CD4-positive, alpha-beta T cell treated with Interleukin-4 for 1 hour (primary cell): ENCODE measurements at places on chromosomes 5 and 9.

- no peak for DNase-seq
These were observed 5.4 kb downstream of the SYK start for GRCh38 chr9:90807006-90807405.

- no peak for DNase-seq
These were observed 50.9 kb upstream of the SUSD3 start for GRCh38 chr9:93007529-93008058.

GRCh38 chr5:132754947-132755346 is 7.7 kb downstream of the CCNI2 start:
- DNase-seq = no peak

- peak; percentile 66 for DNase-seq
These were observed 198.8 kb downstream of the AUH start for GRCh38 chr9:91162784-91163443.

DNA sequence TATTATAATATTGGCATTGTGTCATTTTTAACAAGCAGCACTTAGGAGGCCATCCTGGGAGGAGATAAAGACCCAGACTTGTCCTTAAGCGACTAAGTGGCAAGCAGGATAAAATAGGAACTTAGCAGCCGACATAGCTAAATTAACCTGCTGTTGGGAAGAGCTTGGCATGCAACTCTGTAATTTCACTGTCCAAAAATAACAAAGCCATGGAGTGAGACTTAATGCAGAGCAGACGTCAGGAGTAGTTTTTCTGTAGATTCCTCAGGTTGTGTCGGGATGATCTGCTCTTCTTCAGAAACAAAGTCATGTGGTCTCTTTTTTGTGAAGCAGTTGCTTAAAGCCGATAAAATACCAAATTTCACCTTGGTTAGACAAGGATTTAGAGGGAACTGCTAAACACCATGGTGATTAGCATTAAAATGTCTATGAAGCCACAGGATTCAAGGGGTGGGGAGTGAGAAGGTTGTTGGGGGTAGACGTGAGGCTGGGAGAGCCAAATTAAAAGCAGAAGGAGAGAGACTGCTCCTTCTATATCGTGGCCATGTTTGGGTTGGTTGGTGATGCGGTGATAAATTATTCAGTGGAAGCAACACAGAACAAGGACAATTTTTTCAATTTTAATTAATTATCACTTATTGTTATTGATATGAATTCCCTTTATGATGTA is 303.0 kb downstream of the CSNK1G3 start:
- no peak for DNase-seq

GRCh38 chr9:115006660-115007059 is 76.3 kb upstream of the TNFSF8 start:
- no peak for DNase-seq

DNA sequence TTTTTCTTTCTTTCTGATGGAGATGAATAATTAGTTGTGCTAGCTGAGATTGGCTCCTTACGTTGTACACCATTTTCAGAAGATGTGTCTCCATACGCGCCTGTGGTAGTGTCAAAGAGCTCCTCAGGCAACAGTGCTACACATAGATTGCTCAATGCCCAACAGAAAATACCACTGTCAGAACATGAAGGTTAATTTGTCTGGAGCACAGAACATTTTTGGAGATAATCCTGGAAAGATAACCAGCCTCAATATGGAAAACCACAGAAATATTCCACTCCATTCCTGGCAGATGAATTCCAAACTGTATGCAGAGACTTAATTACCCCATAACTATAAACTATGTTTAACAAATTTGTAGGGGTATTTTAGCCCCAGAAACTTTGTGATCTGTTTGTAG is 233.6 kb downstream of the MARCHF11 start:
- no peak for DNase-seq

DNA sequence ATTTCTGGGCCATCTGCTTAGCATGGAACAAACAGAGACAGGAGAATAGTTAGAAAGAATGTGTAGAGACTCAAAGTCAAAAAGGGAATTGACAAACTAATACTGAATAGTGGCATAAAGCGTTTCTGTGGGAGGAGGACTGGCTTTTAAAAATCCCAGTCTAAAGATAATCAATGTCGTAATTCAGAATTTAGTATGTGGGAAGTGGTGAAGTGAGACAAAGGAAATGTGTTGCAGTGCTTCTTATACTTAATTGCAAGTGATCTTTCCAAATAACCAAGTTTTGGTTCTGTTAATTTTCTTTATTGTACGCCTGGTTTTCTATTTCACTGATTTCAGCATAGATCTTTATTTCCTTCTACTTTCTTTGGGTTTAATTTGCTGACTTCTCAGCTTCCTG is 133.2 kb downstream of the ENTREP1 start:
- no peak for DNase-seq

DNA sequence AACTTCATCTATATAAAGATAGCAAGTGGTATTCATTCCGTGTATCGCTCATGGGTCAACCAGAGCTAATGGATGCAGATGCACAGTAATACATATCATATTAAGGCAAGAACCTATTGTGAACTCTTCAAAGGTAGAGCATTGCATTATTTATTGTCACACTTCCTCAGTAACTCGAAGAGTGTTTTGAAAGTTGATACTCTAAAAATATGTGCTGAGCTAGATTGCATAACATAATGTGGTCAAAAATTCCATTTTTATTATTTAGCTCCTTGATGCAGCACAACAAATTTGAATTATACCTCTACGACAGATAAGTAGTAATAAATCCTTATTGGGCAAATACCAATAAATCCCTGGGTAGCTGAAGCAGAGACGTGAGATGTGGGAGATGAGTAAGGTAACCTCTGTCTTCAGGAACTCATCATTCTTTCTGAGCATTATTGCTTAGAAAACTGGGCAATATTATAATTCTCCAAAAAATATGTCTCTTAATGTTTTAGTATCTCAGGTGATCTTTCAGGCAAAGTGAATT is 70.3 kb downstream of the CDH18 start:
- no peak for DNase-seq

- no peak for DNase-seq
These were observed 198.8 kb downstream of the NR3C1 start for GRCh38 chr5:143204474-143205246.

- DNase-seq = no peak
These were observed 557.3 kb upstream of the SEMA6A start for GRCh38 chr5:117131876-117132275.

DNA sequence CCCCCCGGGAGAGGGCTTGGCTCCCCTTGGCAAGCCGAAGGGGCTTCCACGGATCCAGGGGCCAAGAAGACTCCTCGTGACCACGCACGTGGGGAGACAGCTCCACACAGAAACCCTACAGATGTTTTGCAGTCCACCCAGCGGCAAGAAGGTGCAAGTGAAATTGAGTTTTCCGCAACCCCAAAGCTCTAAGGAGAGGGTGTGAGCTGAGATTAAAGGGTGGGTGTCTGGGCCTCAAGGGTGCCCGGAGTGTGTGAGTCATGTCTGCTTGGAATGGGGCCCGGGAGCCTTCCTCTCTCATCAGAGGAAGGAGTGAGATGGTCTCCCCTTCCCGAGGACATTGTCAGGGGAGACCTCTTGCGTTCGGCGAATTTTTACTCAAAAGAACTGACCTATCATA is 79.1 kb downstream of the OLFM1 start:
- DNase-seq = no peak

GRCh38 chr9:111034898-111035539 is 3.3 kb downstream of the LPAR1 start:
- DNase-seq = no peak

DNA sequence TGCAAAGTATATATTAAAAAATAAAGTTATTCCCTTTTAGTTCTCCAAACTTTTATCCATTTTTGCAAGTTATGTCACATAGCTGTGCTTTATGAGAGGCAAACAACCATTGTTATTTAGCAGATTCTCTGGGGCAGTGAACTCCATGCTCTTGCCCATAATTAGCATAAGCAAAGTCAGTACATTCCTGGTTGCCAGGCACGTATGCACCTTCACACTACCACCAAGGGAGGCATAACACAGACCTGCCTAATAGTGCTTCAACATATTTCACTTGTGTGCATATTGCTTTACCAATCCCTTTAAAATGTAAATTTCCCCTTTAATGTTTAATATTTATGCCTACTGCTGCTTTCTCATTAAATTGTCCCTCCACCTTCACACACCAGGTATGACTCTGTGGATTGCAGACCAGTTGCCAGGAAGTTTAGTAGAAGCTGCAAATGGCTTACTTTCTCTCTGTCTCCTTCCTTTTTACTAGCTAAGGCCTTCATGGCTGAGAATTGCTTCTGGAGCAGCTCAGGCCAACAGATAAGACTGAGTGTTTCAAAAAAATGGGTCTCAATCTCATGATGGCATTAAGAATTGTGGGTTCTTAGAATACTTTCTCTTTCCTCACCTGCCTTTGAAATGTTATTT is 388.2 kb downstream of the PRR16 start:
- DNase-seq = no peak

DNA sequence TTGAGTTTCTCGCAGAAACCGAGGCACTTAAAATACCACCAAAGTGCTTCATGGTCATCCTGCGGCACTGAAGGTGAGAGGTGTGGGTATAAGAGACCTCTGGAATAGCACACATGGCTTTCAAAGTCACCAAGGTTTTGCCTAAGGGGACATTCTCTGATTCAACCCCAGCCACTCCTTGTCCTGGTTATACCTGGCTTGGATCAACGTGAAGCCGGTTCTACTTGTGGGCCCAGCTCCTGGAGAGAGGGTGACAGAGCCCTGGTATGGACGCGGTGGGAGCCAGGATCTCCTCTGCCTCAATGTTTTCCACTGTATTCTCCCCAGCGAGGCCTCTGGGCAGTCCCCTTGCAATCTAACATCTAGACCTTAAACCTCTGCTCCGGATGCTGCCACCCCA is 132.0 kb downstream of the FSTL4 start:
- no peak for DNase-seq

DNA sequence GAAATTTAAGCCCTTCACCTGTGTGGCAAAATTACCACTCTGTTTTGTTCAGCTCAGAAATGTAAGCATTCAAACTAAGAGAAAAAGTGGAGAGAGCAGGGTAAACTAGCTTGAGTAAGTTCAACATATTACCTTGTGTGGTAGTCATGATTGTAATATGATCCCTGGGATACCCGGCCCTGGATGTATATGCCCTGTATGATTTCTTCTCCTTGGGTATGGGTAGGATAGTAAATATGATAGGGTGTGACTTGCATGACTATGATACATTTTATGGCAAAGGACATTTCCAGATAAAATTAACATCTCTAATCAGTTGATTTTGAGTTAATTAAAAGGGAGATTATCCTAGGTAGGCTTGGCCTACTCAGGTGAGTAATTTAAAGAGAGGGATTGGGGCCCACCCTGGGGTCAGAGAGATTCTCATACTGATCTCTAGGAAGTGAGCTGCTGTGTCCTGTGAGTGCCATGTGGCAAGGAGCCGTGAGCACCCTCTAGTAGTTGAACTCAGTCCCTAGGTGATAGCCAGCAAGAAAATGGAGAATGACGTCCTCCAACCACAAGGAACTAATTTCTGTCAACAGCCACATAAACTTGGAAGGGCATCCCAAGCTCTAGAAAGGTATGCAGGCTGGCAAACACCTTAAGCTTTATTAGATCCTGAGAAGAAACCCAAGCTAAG is 62.2 kb upstream of the ANXA1 start:
- no peak for DNase-seq

DNA sequence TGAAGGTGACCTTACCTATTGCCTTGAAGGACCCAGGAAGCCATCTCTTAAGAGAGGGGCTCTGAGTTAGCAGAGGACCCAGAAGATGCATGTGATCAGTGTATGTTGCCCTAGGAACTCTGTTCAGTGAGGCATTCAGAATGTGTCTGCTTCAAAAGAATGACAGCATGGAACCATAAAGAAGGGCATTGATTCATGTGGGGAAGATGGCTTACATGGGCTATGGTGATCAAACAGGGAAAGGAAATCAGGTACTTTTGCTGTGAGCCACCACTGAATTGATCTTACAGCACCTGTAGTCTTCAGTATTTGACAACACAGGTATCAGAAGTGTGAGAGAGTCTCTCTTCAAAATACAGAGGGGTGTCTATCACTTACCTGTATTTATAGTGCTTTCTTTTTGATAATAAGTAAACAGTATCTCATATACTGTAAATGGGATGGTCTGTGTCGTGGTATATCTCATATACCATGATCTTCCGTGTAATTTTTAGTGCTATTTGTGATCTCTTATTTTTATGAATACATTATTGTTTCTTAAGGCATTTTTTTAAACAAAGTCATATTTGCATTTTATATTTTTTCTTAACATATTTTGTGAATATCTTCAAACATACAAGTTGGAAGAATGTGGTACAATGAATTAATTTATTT is 57.0 kb downstream of the FOCAD start:
- no peak for DNase-seq

DNA sequence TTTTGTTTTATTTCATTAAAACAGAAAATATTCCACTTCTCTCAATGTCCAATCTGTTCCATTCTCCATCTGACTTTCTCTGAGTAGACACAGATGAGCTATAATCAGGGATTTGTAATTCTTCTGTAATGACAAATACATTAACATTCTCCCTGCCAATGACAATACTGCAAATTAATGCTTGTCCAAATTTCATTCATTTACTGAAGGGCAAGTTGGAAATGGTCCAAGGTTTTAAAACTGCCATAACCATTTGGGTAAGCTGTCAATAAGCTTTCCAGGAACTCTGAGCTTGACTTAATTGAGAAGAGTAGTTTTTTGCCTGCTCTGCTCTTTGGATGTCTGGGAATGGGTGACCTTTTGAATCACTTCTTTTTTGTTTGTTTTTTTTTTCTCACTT is 253.5 kb downstream of the DMRTA1 start:
- DNase-seq = no peak

DNA sequence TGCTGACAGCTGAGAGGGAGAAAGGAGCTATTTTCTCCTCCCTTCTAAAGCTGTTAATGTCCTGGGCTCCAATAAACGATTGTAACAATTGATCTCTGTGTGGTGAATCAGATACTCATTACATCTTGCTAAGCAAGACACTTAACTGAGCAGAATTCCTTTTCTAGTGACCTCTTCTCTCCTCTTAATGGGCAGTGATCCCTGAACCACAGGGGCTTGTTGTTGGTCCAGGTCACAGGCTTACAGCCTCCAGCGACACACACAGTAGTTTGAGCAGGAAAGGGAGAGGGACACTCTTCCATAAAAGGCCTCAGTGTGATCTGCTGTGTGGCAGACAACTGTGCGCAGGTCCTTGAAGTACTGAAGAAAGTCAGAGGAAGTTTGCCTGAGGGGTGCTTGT is 58.5 kb upstream of the MYO10 start:
- DNase-seq = no peak

DNA sequence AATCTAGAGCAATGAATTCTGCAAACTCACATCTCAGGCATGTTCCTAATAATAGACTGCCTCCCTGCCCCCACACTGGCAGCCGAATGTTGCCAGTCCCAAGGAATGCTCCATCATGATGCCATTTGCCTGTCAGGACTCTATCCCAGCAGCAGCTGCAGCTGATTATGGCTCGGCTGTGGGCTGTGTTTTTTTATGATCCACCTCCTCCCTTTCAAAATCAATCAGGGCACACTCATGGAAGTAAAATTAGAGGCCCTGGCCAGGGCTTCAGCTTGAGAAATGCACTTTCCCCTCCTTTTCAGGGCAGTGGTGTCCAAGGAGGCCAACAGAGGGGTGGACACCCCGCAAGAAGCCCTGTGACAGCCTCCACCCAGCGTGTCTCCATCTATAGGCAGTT is 176.7 kb upstream of the S1PR3 start:
- DNase-seq = no peak
